ENCODE measurements at places on chromosomes 12 and 14.

DNA sequence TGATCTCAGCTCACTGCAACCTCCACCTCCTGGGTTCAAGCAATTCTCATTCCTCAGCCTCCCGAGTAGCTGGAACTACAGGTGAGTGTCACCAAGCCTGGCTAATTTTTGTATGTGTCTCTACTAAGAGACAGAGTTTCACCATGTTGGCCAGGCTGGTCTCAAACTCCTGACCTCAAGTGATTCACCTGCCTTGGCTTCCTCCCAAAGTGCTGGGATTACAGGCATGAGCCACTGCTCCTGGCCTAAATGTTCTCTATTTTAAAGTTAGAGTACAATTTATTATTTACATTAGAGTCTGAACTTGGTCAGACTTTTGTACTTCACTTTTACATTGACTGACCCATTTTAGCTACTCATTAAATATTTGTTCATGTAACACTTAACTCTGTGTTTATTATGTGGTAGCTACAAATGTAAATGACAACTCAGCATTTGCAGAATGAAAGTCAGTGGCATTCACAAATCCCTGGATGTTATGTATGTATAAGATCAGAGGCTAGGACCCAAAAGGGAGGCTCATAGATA lies 409.6 kb downstream of the APAF1 start:
- H3K4me1 ChIP-seq, result no peaks in the 10 kb centered on the region
- no peaks in the 10 kb centered on the region for H3K27me3 ChIP-seq
- H3K36me3 ChIP-seq, result no peaks in the 10 kb centered on the region
- no peak overlapping the region for H3K27ac ChIP-seq

DNA sequence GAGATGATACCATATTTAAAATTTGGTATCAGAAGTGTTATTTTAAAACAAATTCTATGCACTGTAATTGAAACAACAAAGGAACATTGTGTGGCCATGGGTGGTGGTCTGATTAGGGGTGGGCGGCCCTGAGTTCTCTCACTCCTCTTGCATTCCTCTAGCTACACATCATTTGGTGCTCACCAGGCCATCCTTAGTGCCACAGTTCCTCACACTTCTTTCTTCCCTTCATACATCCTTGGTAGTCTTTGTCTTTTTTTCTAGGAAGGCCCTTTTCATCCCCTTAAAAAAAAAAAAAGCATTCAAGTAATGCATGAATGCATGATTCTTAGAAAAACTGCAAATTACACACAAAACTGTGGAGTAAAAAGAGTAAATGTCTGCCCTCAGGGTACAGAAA lies 2.4 kb upstream of the MANSC4 start:
- no peak for DNase-seq
- peak overlapping the region; percentile 96 for H3K4me3 ChIP-seq
- H3K27me3 ChIP-seq, result no peaks in the 10 kb centered on the region
- peaks cover 4% of the 10 kb centered on the region for H3K4me1 ChIP-seq
- H3K36me3 ChIP-seq, result no peaks in the 10 kb centered on the region

DNA sequence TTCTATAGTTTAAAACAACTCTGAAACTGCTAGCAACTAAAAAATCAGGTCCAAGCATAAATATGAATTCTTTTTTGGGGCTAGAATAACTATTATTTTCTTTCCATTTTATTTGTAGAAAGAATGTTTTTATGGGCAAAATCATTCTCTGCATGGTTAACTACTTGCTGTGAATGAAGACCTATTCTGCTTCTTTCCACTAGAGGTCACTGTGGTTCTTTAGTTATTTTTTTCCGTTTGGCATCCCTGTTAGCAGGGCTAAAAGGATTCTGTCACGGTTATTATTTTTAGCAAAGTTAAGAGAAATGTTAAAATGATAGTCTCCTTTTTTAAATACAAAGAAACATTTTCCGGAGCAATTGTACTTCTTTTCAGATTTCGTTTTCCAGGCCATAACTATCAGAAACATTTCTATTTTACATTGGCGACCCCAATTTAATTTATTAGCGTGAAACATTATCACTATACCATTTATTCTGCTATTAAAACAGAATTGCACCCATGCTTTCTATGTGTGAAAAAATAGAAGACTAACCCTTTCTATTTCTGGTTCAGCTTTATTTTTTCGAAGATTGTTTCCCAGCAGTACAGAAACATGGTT lies 404.8 kb downstream of the ATP23 start:
- DNase-seq, result no peak
- no peaks in the 10 kb centered on the region for H3K36me3 ChIP-seq
- H3K4me1 ChIP-seq, result no peaks in the 10 kb centered on the region

DNA sequence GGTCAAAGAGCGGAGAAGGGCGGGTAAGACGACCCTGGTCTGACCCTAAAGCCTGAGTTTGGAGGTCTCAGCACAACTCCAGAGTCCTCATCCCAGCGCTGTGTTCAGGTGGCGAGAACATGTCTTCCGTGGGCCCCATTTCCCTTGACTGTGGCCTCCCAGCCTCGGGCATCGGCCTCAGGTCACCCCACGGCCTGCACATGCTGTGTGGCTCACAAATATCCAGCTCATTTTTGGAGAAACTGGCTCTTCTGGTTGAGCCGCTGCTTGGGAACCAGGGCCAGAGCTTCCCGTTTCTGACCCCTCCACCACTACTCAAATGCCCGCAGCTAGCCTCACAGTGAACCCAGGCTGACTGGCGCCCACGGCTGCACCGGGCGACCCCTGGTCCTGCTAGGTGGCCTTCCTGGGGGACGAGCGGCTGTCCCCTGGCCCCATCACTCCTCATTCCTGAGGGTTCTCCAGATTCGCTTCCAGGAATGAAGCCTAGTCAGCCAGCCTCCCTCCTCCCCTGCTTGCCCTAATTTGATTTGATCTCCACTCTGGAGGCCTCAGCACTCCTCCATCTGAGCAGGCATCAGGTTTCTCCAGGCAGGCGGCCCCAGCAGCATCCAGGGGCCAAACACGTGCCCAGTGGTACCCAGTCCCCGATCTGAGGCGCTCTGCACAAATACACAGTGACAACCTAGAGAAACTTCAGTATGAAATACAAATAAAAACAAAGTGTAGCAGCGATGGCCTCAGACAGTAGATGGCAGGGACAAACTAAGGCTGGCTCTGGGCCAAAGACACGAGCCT lies 4.7 kb downstream of the P2RX2 start:
- DNase-seq, result no peak
- no peaks in the 10 kb centered on the region for H3K27me3 ChIP-seq

DNA sequence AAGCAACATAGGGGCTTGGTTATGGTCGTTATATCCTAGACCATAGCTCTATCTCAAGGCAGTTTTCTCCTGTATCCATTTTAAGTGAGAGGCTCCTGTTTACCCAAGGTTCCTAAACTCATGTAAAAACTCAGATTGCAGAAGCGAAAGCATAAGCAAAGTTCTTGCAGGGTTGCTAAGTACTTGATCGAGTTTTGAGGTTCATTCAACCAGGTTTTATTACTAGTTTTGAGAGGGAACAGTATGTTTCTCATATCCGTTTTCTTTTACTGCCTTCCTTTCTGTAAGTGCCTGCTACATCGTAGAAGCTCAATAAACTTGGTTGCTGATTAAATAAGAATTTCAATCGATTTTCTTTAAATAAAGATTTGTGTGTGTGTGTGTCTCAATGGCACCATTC lies 5.1 kb downstream of the AKAP3 start:
- peak; percentile 17 for DNase-seq
- H3K27ac ChIP-seq, result no peak overlapping the region
- H3K27me3 ChIP-seq, result no peaks in the 10 kb centered on the region
- no peaks in the 10 kb centered on the region for H3K36me3 ChIP-seq
- peaks cover 16% of the 10 kb centered on the region for H3K4me1 ChIP-seq
